ENCODE measurements at places on chromosomes 16 and 17. TPM values are rescaled to one million over a fixed set of nuclear protein-coding genes. Genes with fewer than 3 reads are reported as not detected.

The ATF7IP2 gene
- 21.8 TPM for total RNA-seq

The KRT39 gene
- total RNA-seq = not detected

The STX8 gene
- total RNA-seq = 76.6 TPM

DNA sequence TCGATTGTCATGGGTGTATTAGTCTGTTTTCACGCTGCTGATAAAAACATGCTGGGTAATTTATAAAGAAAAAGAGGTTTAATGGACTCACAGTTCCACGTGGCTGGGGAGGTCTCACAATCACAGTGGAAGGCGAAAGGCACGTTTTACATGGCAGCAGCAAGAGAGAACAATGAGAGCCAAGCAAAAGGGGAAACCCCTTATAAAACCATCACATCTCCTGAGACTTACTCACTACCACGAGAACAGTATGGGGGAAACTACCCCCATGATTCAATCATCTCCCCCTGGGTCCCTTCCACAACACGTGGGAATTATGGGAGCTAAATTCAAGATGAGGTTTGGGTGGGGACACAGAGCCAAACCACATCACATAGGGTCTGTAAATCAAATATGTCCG, 167.4 kb upstream of the XYLT1 start:
- no peaks in the 10 kb centered on the region for H3K27me3 ChIP-seq
- H3K4me3 ChIP-seq = no peak overlapping the region
- H3K36me3 ChIP-seq = no peaks in the 10 kb centered on the region
- DNase-seq = no peak
- H3K4me1 ChIP-seq = no peaks in the 10 kb centered on the region
- H3K27ac ChIP-seq = no peak overlapping the region

DNA sequence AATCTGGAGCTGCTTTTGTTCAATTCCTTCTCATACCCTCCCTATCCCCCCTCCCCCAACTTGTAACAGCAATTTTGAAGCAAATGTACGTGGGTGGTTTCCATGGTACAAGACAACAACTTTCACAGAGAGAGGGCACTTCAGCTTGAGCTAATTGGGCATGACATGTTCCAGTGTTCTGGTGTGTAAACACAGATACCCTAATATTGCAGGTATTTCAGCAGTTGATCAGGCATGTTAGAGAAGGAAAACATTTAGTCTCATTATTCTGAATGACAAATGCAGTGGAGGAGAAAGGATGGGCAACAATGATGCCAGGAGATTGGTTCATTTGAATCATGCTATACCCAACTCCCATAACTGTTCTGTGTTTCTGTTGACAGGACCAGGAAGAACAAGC, 137.5 kb downstream of the TRIM37 start:
- peaks cover 8% of the 10 kb centered on the region for H3K4me1 ChIP-seq
- H3K27ac ChIP-seq = no peak overlapping the region
- H3K4me3 ChIP-seq = no peak overlapping the region
- no peak for DNase-seq

DNA sequence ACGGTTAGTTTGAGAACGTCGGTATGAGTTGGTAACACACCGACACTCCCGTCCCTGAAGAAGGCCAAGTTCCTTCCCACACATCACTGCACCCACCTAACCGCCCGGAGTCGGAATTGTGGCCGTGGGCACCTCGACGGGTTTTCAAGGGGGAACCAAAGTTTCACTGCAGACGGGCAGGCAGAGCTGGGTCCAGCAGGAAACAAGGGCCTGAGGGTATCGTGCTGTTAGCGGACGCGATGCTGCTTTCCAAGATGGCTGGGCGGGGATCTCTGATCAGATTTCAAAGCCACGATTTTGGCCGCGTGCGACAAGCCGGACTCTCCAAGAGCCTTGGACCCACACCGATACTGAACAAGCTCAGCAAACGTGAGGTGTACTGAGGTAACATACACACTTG, 82.3 kb upstream of the DOC2B start:
- DNase-seq = peak; percentile 9
- H3K36me3 ChIP-seq = no peaks in the 10 kb centered on the region
- H3K4me3 ChIP-seq = no peak overlapping the region
- H3K27me3 ChIP-seq = peaks cover 2% of the 10 kb centered on the region

DNA sequence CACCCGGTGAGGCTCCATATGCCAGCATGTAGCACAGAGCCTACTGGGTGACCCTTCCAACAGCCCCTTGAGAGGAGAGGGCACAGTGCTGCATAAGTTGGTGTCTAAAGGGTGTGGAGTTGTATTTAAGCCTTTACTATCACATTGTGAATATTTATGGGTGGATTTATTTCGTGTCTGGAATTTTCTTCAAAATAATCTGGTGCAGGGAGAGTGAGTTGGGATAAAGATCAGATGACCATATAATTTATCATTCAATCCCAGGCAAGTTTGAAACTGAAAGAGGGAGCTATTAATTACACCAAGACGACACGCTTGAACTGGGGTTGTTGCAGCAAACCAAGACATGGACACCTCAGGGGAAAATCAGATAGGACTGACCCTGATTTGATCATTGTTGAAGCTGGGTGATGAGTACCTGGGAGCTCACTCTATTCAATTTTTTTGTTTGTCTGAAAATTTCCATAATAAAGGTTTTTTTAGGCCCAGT, 42.2 kb downstream of the LDHD start:
- H3K36me3 ChIP-seq = peaks cover 24% of the 10 kb centered on the region
- peaks cover 62% of the 10 kb centered on the region for H3K4me1 ChIP-seq
- H3K27ac ChIP-seq = peak overlapping the region; percentile 75
- no peak for DNase-seq
- no peaks in the 10 kb centered on the region for H3K27me3 ChIP-seq
- H3K4me3 ChIP-seq = no peak overlapping the region

- H3K4me3 ChIP-seq = no peak overlapping the region
- no peaks in the 10 kb centered on the region for H3K36me3 ChIP-seq
- no peak for DNase-seq
- H3K27ac ChIP-seq = no peak overlapping the region
Observed at GRCh38 chr16:55542459-55543082, 23.9 kb upstream of the CAPNS2 start.

GRCh38 chr16:82625066-82625968, 1.5 kb upstream of the CDH13 start:
- peaks cover 76% of the 10 kb centered on the region for H3K27me3 ChIP-seq
- H3K36me3 ChIP-seq = no peaks in the 10 kb centered on the region
- DNase-seq = no peak
- H3K27ac ChIP-seq = no peak overlapping the region
- no peaks in the 10 kb centered on the region for H3K4me1 ChIP-seq

GRCh38 chr16:19188406-19188805, 20.4 kb downstream of the SYT17 start:
- H3K4me3 ChIP-seq = no peak overlapping the region
- no peak for DNase-seq
- no peaks in the 10 kb centered on the region for H3K27me3 ChIP-seq
- H3K27ac ChIP-seq = no peak overlapping the region
- H3K4me1 ChIP-seq = peaks cover 3% of the 10 kb centered on the region

DNA sequence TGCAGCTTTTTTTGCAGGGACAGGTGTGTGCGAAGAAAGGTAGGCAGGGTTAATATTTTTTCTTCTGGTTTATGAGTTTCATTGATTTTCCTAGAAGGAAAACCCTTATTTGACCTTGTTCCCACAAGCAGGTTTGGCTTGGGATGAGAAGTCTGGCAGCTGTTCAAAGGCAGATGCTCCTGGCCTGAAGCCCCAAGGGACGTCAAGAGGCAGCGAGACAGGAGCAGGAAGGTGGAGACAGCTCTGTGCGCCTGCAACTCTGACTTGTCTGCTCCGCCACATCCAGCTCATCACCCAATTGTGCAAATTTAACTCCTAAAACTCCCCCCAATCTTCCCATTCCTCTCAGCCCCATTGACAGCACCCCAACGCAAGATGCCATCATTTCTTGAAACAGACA, 136.8 kb upstream of the XYLT1 start:
- H3K4me3 ChIP-seq = no peak overlapping the region
- peaks cover 2% of the 10 kb centered on the region for H3K27me3 ChIP-seq
- H3K27ac ChIP-seq = no peak overlapping the region
- H3K4me1 ChIP-seq = peaks cover 17% of the 10 kb centered on the region

DNA sequence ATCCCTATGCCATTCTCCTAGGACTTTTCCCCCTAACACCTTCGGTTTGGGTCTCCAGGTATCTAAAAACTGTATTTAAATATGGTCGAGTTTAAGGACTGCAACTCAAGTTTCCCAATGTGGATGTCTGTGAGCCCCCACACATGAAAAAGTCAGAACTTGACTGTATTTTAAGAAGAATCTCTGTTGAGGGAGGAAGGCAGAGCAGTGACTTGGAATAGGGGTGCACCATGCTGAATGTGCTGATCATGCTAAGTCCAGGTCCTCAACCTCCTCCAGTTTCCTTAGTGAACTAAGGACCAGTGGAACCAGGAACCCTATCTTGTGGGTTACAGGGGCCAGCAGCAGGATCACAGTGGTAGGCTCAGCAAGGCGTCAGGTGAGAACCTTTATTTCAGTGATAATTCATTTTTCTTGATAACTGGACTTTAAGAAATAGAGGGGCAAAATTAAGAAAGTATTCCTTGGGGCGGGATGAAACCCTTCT, 19.5 kb downstream of the GRB7 start:
- H3K27me3 ChIP-seq = no peaks in the 10 kb centered on the region
- no peak for DNase-seq
- H3K4me1 ChIP-seq = peaks cover 69% of the 10 kb centered on the region

Measured in activated CD4-positive, alpha-beta memory T cell treated with anti-CD3 and anti-CD28 coated beads, Interleukin-2, amount 10 ng/mL, durations not matched to agents 7 days and 5 days (primary cell).